ENCODE measurements at places on chromosomes 12 and 14.

DNA sequence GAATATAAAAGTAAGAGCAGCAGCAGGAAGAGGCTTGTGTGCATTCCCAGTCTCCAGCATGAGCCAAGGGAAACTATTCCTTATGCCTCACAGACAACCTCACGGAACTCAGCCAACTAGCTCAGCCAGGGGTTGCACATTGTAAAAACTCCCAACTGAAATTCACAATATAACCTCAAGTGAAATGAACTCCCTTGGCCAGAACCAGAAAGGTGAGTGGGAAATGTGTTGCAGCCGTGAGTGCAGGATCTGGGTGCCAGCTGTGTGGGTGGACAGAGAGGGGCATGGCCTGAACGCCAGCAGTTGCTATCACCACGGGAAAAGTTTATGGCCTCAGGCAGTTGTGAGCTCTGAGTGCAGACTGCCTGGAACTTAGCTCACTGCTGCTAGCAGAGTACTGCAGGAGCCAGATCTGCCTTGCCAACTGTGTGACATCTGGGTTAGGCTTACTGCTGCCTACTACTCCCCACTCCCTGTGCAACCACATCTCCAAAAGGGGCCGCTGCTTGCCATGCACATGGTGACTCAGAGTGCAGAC, 2.3 kb upstream of the CLEC1A start:
- DNase-seq = no peak

DNA sequence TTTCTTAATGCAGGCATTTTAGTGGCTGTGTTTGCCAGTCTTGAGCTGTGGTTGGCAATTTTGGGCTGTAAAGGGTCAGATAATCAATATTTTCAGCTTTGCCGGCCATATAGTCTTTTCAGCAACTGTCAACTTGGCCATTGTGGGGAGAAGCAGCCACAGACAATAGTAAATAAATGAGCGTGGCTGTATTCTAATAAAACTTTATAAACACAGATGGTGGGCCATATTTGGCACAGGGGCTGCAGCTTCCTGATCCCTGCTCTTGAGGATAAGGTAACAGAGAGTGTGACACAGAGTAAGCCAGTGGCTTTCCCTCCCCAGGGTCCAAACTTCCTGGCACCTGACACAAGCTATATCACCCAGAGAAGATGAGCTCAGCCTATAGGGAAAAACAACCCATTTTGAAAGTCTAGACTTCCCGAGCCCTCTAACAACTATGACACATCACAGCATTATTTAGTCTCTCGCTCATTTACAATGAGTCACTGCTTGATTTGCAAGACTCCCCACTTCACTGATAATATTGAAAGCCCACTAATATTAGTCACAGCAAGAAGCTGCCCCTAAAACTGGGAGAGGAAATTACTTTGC, 163.1 kb upstream of the TMPO start:
- no peak for DNase-seq

DNA sequence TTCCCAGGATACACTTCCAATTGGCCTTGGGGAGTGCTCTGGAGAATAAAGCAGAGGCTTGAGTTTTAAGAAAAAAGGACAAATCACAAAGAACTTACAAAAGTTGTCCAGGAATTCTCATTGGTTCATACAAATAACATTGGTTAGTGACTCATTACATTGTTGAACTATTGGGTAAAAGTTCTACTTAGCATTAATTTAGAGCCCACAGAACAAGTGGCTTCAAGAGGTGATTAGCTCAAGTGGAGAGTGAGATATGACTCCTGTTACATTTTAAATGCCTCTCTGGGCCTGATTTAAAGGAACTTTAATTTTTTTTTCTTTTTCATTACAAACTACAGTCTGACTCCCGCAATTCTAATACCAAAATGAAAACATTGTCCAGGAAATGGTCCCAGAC, 72.9 kb downstream of the ASCL4 start:
- DNase-seq = no peak

- no peak for DNase-seq
Measured at GRCh38 chr14:95069018-95069417, 88.3 kb downstream of the DICER1 start.

GRCh38 chr14:61591862-61592261, 103.5 kb upstream of the HIF1A start:
- DNase-seq = no peak

DNA sequence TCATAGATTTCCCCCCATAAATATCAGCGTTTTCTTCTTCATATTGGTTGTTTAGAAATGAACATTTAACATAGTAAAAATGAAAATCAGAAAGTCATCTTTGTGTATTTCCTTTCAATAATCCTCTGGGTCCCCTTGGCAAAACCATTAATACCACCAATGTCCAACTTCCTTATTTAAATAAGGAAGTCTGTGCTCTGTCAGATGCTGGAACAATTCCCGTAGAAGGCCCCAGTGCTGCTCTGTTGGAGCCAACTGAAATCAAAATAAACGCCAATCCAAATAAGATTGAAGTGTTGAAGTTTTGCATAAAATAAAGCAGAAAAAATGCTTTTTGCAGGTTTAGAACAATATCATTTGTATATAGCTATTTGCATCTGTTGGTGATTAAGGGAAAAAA, 93.1 kb downstream of the PPM1H start:
- DNase-seq = no peak

DNA sequence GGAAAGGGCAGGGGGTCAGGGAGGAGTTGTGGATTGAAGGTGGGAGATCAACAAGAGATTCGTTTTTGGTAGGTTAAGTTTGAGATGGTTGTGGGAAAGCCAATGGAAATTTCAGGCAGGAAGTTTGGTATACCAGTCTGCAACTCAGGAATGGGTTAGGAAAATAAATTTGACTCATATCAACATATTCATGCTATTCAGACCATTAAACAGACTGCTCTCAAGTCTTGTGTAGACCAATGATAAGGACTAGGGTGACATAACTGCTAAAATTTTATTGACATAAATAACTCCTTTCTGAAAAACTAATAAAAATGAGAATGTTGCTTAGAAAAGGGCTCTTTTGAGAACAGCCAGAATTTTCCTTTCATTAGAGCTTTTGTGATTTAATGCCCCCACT, 60.0 kb downstream of the PLEKHA5 start:
- no peak for DNase-seq

DNA sequence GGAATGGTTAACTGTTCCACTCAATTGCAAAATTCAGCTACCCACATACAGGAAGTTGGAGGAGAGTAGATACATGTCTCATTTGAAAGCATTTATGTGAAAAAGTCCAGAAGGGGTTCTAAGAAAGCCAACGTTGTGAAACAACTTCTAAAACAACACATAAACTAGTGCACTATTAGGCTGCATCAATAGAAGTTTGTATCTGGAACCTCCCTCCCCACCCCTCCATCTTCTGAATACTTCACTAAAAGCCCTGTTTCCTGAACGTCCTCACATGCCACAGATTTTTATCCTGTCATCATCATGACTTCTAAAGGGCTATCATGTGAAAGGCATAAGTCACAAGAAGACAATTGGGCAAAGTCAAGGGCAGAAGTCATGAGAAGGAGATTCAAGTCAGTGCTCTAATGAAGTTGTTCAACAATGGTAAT, 5.5 kb downstream of the KRT79 start:
- no peak for DNase-seq

- DNase-seq = no peak
Measured at GRCh38 chr14:34436960-34437728, 24.9 kb downstream of the SPTSSA start.

DNA sequence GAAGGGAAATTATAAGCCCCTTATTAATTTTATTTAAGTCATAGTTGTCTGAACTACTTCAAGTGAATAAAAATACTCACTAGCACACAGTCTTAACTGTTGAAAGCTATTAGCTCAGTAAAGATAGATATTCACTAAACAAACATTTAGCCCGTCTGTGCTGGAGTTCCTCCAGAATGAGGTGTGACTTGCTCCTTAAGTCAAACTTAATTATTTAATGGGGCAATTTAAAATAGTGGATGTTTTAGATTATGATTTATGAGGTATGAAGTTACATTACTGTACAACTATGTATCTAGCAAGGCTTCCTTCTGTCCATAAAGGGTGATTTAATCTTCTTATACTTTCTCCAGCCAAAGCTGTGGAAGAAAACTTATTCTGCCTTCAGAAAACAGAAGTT, 414.0 kb upstream of the FLRT2 start:
- DNase-seq = no peak

- DNase-seq = no peak
Measured at GRCh38 chr12:131511391-131511802, 199.5 kb upstream of the SFSWAP start.

GRCh38 chr12:18955594-18955993, 173.9 kb upstream of the PLEKHA5 start:
- DNase-seq = no peak

DNA sequence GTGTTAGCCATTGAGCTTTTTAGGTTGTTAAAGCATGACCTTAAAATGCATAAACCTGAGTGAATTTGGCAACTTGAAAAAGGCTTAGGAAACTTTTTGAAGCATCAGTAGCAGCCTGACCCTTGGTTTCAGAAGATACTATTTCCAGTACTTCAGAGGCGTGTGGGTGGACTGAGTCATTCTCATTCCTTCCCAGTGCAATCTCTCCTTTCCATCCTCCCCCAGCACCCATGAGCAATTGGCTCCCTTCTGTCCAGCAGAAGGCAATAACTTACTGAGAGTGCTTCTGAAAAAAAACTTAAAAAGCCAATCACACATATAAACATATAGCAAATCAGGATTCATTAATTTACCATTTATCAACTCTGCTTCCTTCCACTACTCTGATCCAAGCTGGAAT, 299.3 kb upstream of the STXBP6 start:
- DNase-seq = no peak

- no peak for DNase-seq
Measured at GRCh38 chr12:109951136-109951535, 45.0 kb downstream of the GIT2 start.

- no peak for DNase-seq
Measured at GRCh38 chr14:61678975-61679374, 16.3 kb upstream of the HIF1A start.

- DNase-seq = no peak
Measured at GRCh38 chr12:93706387-93706786, 29.2 kb downstream of the CRADD start.

DNA sequence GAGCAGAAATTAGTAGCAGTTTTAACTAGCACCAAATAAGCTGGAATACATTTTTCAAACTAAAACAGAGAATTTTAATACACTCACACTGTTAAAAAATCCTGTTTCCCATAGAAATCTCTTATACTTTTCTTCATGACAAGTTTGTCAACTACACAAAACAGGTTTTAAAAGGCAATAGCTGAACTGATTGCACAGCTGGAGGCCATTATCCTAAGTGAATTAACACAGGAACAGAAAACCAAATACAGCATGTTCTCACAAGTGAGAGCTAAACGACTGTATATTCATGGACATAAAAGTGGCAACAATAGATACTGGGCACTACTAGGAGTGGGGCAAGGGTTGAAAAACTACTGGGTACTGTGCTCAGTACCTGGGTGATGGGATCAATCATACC, 11.6 kb upstream of the HAL start:
- DNase-seq = no peak

- no peak for DNase-seq
Measured at GRCh38 chr14:94545131-94545841, 16.0 kb upstream of the SERPINA4 start.

DNA sequence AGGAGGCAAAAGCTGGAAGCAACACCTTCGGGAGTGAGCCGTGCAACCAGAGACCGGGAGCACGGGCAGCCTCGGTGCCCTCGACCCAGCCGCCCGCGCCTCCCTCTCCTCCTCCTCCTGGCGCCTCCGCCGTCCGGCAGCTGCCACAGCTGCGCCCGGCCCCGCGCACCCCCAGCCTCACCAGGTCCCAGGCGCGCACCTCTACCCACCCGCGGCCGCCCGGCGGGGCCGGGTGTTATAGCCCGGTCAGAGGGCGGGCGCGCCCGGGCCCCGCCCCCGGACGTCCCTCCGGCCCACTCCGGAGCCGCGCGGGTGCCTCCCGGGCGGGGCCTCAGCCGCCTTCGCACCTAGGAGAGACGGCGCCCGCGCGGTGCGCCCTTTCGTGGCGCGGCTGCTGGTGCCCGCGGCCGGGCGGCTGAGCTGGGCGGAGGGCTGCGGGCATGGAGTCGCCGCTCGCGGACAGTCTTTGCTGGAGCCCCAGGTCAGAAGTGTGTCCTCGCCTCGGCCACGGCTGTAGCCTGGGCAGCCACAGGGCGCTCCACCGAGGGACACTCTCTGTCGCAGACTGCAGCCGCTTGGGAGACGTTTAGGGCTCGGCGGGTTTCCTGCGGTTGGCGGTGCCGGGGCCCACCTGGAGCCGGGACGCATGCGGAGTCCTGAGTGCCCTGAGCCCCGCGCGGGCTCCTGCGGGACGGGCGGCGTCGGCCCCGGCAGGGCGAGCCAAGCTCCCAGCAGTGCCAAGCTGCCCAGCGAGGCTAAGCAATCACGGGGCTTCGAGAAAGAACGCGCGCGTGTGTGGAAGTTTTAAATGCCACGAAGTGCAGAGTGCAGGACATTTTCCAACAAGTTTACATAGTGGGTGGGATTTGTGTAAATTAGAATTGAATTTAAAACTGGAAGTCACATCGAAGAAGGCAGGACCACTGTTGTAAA, at the start of gene CPM:
Gene CPM (minus strand): TSS at position 211 of the 933 bp plus-strand sequence. CDS start 334 bp downstream, outside the sequence.
- DNase-seq = peak; percentile 58

DNA sequence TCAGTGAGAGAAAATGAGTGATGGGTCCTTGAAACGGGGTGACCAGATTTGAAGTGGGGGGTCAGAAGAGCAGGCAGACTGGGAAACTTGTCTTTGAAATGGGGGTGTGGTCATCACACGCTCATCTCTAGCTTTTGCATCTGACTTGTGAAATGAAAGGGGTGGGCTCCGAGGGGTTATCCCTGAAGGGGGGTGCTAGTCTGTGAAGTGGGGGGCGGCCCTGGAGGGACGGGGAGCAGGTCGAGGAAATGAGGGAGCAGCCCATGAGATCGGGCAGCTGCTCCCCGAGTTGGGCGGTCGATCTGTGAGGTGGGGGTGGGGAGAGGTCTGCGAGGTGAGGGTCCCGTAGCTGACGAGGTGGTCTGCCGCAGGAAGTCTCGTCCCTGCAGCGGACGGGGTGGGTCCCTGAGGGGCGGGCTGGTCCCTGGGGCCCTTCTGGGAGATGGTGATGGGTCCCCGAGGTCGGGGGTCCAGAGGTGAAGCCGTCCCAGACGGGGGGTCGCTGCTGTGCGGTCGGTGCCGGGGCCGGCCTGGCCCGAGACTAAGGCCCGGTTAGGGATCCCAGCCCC, 542 bp downstream of the PXN start:
- no peak for DNase-seq
